DMS79 (cell line): ENCODE measurements at places on chromosomes 4 and X.

DNA sequence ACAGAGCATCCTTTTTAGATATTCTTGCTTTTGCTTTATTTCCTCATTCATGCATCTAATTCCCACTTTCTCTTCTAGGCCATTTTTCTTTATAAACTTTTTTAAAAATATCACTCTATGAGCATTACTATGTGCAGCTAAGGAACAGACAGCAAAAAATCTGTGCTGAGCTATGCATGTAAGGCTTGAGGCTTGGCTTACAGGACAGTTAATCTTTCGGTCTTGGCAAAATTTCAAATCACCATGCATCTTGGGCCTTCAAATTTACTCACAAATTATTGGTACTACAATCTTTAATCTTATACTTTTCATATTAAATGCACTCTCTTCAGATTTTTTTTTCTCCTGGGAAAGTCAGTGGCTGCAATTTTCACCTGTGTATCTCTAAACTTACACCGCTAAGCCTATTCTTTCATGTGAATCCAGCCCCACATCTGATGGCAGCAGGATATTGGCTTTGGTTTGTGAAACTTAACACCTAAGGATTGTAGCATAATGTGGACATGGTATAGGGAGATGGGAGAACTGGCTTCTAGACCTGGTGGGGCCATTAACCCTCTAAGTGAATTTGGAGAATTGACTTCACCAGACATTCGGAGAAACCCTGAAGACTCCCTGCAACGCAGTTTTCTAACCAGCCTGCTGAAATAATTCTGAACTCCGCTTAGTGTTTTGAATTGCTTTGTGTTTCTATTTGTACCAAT lies 278.3 kb downstream of the SPRY1 start:
- DNase-seq = no peak

DNA sequence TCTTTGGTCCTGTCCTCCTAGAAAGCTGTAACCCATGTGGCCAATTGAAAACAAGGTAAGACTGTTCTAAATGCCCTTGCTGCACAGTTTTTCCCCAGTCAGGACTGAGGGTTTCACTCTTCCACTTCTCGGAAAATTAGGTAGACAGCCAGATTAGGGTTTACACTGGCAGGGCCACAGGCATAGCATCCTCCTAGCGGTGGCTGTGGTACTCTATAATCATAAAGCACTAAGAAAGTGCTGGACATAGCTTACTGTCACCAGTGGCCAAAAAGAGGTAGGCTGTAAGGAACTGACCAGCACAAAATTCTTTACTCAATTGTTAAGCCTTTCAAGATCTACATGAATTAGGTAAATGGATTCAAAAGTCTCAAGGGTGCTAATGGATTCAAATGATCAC lies 11.6 kb upstream of the USP46 start:
- no peak for DNase-seq

- DNase-seq = no peak
Measured at GRCh38 chrX:24204331-24204730, 54.8 kb downstream of the ZFX start.

- DNase-seq = no peak
Measured at GRCh38 chr4:89994176-89994873, 99.7 kb downstream of the MMRN1 start.

- DNase-seq = no peak
Measured at GRCh38 chr4:121192480-121192879, 28.4 kb upstream of the TNIP3 start.

GRCh38 chr4:185394568-185395237 lies 1.0 kb downstream of the LRP2BP start:
- no peak for DNase-seq

GRCh38 chrX:19017271-19017670 lies 33.4 kb upstream of the PHKA2 start:
- no peak for DNase-seq

DNA sequence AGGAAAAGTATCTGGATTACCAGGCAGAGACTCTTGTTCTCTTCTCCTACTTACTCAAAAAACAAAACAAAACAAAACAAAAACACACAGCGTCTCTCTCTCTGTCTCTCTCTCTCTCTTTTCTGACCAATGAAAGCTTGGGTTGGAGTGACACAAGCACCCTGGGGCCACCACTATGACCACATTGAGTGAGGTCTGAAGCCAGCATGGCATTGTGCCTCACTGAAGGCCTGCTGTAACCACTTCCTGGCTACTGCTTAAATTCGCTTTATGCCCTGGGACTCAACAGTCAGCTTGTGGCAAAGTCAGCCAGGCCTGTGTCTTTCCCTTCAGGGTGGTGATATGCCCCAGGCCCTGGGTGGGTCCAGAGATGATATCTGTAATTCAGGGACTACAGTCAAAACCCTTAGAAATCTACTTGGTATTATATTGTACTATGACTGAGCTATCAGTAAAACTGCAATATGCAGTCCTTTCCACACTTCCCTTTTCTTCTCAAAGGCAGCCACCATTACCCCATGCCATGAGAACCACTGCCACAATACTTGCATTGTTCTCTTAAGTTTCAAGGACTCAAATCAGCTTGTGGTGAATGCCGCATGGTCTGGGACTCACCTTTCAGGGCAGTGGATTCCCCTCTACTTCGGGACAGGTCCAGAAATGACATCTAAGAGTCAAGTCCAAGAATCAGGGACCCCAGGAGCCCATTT lies 606.8 kb upstream of the KLHL4 start:
- DNase-seq = no peak

DNA sequence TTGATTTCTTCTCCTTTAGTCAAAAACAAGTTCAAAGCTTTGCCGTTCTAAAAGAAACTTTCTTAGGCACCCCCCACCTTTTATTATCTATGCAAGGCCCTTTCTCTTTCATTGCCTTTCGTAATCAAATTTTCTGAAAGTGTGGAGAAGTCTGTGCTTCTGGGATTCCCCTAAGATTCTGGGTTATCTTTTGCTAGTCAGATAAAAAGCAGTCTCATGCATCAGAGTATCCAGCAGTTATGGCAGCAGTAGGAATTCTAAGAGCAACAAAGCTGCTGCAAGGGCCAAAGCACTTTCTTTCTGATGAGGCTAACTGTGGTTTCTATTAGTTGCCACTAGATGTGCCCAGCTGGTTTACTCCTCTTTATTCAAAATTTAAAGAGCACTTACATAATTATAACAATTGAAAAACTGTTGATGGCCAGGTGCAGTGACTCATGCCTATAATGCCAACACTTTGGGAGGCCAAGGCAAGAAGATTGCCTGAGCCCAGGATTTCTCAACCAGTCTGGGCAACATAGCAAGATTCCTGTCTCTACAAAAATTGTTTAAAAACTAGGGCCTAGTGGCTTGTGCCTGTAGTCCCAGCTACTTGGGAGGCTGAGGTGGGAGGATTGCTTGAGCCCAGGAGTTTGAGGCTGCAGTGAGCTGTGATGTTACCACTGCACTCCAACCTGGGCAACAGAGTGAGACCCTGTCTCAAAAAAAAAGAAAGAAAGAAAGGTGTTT lies 296.2 kb downstream of the PAPSS1 start:
- DNase-seq = no peak

DNA sequence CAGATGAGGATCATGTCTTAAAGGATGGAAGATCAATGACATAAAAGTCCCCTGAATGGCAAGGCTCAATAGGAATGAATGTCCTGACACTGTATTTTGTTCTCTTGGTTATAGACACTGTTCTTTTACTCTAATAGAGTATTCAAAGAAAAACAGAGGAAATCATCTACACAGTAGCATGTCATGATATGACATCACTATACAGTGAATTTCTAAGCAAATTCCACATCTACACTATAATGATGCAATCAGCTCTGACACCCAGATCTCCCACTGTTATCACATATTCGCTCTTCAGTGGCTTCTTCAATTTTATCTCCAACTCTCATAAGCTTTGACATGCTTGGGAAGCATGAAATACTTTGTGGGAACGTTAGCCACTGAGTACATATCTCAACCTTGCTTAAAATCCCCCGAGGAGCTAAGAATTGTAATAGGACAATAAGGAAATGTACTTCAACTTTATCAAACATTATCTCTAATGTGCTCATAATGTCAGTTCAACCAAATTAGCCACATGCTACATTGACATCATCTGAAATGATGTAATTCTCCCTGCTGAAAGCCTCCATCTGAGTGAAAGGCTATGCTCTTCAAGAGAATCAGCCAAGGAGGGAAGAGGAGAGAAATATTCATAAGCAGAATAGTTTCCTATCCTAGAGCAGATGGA lies 139.6 kb upstream of the PTCHD1 start:
- no peak for DNase-seq

GRCh38 chr4:7999279-7999678 lies 59.6 kb upstream of the AFAP1 start:
- no peak for DNase-seq

- no peak for DNase-seq
Measured at GRCh38 chr4:156521631-156522030, 450.0 kb downstream of the PDGFC start.

- no peak for DNase-seq
Measured at GRCh38 chr4:11866391-11866790, 437.7 kb upstream of the HS3ST1 start.

DNA sequence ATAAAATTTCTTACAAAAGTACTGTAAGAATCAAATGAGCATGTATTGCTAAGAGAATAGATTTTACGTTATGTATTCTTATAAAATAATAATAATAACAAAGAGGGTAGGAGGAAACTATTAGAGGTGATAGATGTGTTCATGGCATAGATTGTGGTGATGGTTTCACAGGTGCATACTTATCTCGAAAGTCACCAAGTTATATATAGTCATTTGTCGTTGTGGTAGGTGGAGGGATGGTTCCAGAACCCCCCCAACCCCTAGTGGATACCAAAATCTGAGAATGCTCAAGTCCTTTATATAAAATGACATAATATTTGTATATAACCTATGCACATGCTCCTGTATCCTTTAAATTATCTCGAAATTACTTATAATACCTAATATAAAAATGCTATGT lies 36.7 kb upstream of the H2AZ1 start:
- DNase-seq = no peak

- no peak for DNase-seq
Measured at GRCh38 chr4:142944565-142944964, 98.5 kb upstream of the INPP4B start.

DNA sequence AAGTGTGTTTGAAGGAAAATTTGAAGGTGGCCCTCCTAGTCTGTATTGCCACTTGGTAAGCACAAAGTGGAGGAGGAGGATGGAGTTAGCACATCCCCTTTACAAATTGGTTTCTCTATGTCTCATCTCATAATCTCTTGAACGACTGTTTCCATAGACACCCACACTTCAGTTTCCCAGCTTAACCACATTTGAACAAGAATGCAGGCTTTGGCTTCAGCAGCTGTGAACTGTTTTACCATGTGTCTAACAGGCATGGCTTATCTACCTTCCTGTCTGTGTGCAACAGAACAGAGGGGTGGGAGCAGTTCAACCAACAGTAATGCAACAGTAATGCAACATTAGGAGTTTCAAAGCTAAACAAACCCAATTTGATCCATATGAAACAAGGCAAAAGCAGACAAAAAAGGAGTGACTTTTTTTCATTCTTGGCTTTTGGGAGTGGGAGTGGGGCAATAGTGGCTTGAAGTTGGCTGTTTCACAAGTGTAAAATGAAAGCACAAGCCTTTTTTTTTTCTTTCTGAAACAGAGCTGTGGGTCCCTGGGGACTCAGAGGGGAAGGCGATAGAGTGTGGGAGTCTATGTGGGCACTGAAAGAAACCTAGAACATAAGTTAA lies 108.0 kb downstream of the ITM2A start:
- DNase-seq = no peak

GRCh38 chr4:130530505-130530904 lies 1434.6 kb downstream of the C4orf33 start:
- DNase-seq = no peak

DNA sequence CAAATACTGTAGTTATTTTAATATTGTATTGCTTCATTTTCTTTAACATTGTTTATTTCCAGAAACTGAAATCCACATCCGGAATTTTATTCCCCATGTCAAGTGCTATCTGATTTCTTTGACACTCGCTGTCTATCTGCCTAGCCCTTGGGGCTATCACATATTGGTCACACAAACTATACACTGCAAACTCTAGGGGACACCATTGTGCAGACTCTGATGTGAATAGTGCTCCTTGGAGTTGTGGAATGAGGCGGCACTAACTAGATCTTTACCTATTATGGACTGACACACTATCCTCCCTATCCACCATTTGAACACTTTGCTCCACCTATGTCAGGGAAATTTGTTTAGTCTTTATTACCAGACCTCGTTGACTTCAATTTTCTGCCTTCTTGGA lies 534.5 kb downstream of the GLUD2 start:
- no peak for DNase-seq

GRCh38 chr4:101304916-101305315 lies 42.4 kb downstream of the PPP3CA start:
- DNase-seq = peak; percentile 37

DNA sequence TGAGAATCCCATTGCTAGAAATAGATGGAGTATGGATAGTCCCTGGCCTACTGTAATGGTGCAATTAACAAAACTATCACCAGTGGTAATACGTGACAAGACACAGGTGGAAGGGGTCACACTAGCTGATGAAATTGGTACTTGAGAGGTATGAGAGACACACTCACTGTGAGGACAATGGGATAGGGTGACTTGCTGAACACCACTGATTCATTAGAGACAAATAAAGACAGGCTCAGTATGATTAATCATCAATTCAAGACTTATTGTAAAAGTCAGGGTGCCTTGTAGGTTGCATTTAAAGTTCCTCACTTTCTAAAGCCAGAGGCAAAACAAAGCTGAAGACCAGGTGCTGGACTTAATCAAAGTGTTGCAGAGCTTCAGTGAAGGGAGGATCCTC lies 361.6 kb upstream of the EMCN start:
- DNase-seq = no peak

DNA sequence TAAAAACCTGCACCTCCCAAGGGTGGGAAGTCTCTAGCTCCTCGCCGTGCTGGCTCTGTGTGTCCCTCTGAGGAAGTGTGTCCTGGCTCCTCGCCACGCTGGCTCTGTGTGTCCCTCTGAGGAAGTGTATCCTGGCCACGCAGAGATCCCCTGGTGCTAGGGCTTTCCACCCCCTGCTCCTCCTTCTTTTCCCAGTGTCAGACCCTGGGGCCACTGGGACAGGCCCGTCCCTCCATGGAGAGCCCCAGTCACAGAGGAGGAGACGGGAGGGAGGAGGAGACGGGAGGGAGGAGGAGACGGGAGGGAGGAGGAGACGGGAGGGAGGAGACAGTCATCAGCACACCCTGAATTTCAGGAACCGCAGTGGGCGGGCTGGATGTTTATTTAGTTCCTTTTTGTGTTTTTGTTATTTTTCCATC lies 53.8 kb upstream of the HGFAC start:
- no peak for DNase-seq
